ENCODE measurements at places on chromosomes 5 and 9. TPM values are rescaled to one million over a fixed set of nuclear protein-coding genes. Genes with fewer than 3 reads are reported as not detected.
A peak's percentile ranks its signal among the peaks of the same experiment; 100 is the strongest.

The RCL1 gene
- total RNA-seq, result 14.4 TPM

The SLC46A2 gene
- total RNA-seq, result not detected

The ZCCHC10 gene
- 26.1 TPM for total RNA-seq

The MYMK gene
- not detected for total RNA-seq

DNA sequence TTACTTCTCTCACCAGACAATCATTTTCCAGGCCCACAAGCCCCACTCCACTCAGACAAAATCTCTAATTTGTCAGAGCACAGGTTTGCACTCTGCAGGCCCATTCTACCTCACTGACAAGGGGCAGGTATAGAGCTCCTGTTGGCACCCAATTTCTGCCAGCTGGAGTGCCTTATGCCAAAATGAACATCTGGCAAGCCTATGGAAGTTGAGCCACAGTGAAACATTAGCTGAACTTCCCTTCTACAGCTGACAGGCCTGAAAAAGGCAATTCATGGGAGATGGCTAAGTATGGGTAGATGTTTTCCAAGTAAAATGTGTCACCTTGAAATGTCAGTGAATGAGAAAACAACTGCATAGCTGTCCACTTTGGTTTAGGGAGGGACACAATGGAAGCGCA, 87.0 kb downstream of the SPOCK1 start:
- H3K4me1 ChIP-seq, result peaks cover 6% of the 10 kb centered on the region
- H3K36me3 ChIP-seq, result no peaks in the 10 kb centered on the region
- no peak overlapping the region for H3K27ac ChIP-seq
- no peak overlapping the region for H3K4me3 ChIP-seq
- DNase-seq, result no peak

DNA sequence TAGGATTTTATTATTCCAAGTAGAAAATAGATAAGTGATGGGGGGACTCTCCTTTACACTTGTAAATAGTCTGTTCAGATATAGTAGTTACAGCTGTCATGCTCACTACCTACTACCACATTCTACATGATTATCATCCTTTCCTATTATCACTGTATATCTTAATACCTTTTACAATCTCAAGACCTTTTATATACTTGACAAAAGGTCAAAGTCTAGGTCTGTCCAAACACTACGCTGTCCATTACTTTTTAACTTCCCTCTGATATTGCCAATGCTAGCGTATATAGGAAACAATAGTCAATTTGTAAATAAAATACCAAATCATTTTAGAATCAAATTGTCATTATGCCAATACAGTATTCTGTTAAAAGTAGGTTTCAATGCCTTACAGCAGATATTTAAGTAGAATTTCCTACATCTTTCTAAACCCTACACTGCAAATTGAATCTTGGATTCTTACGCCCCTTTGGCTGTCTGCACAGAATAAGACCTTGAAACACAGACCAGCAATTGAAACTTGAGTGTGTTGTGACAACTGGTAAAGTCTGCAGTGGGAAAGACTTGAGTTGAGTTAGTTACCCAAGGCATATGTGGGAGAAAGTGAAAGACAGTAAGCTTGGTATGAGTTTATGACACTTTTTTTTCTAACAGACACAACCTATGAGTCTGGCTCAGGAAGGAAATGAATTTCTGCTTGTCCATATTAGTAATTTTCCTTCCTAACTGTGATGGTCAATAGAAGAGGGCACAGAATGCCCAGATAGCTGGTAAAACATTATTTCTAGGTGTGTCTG, 827.6 kb upstream of the ACO1 start:
- H3K4me1 ChIP-seq, result no peaks in the 10 kb centered on the region
- DNase-seq, result no peak
- no peak overlapping the region for H3K27ac ChIP-seq
- H3K36me3 ChIP-seq, result no peaks in the 10 kb centered on the region
- no peak overlapping the region for H3K4me3 ChIP-seq
- peaks cover 5% of the 10 kb centered on the region for H3K27me3 ChIP-seq

DNA sequence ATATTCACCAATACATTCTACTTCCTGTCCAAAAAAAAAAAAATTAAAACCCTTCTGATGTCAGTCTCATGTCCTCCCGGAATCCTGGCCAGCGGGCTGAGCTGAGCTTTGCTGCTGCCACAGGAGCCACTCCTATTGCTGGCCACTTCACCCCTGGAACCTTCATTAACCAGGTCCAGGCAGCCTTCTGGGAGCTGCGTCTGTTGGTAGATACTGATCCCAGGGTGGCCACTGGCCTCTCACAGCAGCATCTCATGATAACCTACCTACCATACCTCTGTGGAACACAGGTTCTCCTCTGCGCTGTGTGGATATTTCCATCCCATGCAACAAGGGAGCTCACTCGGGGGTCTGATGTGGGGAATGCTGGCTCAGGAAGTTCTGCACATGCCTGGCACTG, 21.0 kb upstream of the NPM1 start:
- H3K27me3 ChIP-seq, result no peaks in the 10 kb centered on the region
- no peaks in the 10 kb centered on the region for H3K4me1 ChIP-seq
- no peak for DNase-seq
- H3K4me3 ChIP-seq, result no peak overlapping the region

DNA sequence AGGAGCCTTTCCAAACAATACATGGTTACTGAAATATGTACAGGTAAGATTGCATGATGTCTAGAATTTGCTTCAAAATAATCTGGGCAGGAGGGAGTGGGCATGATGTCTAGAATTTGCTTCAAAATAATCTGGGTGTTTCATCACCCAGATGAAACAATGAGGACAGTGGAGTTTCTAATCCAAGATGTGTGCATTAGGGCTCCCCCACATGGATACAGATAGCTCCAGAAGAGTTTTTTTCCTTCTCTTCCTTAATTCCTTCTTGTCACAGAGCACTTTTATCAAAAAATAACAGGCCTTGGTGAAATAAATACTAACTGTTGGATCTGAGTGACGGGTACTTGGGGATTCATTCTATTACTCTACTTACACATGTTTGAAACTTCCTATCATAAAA, 14.9 kb downstream of the ATOX1 start:
- no peak overlapping the region for H3K4me3 ChIP-seq
- no peak for DNase-seq
- peaks cover 7% of the 10 kb centered on the region for H3K4me1 ChIP-seq
- H3K36me3 ChIP-seq, result no peaks in the 10 kb centered on the region
- no peak overlapping the region for H3K27ac ChIP-seq
- no peaks in the 10 kb centered on the region for H3K27me3 ChIP-seq

- no peak for DNase-seq
- H3K36me3 ChIP-seq, result no peaks in the 10 kb centered on the region
- H3K4me3 ChIP-seq, result no peak overlapping the region
- H3K27ac ChIP-seq, result no peak overlapping the region
- no peaks in the 10 kb centered on the region for H3K4me1 ChIP-seq
Measured at GRCh38 chr5:153831973-153832372, 206.7 kb downstream of the FAM114A2 start.

DNA sequence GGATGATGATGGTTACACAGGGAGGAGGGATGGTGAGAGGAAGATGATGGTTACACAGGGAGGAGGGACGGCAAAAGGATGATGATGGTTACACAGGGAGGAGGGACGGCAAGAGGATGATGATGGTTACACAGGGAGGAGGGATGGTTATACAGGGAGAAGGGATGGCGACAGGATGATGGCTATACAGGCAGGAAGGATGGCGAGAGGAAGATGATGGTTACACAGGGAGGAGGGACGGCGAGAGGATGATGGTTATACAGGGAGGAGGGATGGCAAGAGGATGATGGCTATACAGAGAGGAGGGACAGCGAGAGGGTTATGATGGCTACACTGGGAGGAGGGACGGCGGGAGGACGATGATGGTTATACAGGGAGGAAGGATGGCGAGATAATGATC, 64.1 kb upstream of the FCN1 start:
- peaks cover 11% of the 10 kb centered on the region for H3K4me1 ChIP-seq
- no peak for DNase-seq
- H3K4me3 ChIP-seq, result no peak overlapping the region
- H3K36me3 ChIP-seq, result peaks cover 8% of the 10 kb centered on the region
- H3K27me3 ChIP-seq, result peaks cover 10% of the 10 kb centered on the region

- H3K4me1 ChIP-seq, result peaks cover 6% of the 10 kb centered on the region
- DNase-seq, result no peak
- no peak overlapping the region for H3K4me3 ChIP-seq
- no peak overlapping the region for H3K27ac ChIP-seq
- no peaks in the 10 kb centered on the region for H3K36me3 ChIP-seq
Measured at GRCh38 chr9:109017061-109017460, 3.8 kb upstream of the CTNNAL1 start.

DNA sequence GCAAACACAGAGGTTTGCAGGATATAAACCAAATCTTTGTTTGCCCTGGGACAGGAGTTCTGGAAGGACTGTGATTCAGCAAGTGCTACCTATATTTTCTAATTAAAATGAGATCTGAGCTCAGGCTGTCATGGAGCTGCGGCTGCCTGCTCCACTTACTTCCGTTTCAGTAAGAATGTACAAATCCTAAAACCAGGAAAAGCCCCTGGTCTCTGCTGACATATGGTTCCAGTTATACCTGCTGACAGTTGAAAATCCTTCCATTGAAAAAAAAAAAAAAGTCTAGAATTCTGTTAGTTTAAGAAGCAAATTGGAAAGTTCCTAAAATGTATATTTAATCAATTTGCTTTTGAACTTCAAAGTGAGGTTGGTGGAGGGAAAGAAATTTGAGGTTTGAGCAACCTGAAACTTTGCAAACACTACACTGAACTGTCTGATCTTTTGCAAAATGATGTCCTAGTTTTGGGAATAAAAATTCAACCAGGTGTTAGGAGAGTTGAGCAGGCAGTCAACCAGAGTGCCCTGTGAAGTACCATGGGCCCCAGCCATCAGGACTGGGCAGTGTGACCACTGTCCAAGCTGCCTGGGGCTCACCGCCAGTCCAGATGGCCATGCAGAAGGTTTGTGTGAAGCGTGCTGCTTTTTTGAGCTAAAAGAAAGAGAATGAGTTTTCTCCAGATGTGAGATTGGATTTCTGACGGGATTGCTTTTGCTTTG, 50.6 kb downstream of the SHB start:
- no peak for DNase-seq
- no peaks in the 10 kb centered on the region for H3K36me3 ChIP-seq
- H3K4me3 ChIP-seq, result peak overlapping the region; percentile 34
- peaks cover 12% of the 10 kb centered on the region for H3K27me3 ChIP-seq
- H3K4me1 ChIP-seq, result peaks cover 61% of the 10 kb centered on the region
- peak overlapping the region; percentile 59 for H3K27ac ChIP-seq

DNA sequence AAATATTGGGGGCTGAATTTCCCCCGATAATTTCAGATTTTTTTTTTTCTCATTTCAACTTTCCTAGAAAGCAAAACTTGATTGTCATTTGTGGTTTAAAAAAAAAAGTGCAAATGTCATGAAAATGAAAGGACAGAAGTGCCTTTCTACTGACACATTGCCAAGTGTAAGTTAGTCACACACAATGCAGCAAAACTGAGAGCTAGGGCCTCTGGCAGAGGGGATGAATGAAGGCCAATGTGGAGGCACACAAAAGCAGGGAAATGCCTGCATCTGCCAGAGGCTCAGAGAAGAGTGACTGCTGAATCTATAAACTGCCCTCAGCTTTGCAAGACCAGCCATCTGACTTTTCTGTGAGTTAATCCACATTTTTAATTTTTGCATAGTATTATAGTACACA, 6.8 kb upstream of the IFNA5 start:
- H3K36me3 ChIP-seq, result no peaks in the 10 kb centered on the region
- H3K4me1 ChIP-seq, result no peaks in the 10 kb centered on the region
- H3K27ac ChIP-seq, result no peak overlapping the region
- no peak for DNase-seq
- H3K27me3 ChIP-seq, result no peaks in the 10 kb centered on the region

DNA sequence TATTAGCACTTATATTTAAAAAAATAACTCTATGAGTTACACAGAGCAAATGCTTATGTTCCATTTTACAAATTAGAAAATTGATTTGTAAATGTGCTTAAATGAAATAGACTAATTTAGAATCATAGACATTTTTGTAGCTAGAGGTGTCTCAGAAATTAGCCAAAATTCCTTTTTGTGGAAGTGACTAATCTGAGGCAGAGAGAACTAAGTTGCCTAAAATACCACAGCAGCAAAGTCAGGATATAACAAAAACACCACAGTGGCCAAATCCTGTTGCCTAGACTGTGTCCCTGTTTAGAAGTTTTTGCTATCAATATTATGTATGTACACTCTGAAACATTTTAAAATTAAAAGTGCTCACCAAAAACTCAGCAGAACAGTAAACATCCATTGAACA, 18.7 kb downstream of the ADAMTSL1 start:
- no peaks in the 10 kb centered on the region for H3K27me3 ChIP-seq
- H3K4me3 ChIP-seq, result no peak overlapping the region
- no peak for DNase-seq
- no peak overlapping the region for H3K27ac ChIP-seq

DNA sequence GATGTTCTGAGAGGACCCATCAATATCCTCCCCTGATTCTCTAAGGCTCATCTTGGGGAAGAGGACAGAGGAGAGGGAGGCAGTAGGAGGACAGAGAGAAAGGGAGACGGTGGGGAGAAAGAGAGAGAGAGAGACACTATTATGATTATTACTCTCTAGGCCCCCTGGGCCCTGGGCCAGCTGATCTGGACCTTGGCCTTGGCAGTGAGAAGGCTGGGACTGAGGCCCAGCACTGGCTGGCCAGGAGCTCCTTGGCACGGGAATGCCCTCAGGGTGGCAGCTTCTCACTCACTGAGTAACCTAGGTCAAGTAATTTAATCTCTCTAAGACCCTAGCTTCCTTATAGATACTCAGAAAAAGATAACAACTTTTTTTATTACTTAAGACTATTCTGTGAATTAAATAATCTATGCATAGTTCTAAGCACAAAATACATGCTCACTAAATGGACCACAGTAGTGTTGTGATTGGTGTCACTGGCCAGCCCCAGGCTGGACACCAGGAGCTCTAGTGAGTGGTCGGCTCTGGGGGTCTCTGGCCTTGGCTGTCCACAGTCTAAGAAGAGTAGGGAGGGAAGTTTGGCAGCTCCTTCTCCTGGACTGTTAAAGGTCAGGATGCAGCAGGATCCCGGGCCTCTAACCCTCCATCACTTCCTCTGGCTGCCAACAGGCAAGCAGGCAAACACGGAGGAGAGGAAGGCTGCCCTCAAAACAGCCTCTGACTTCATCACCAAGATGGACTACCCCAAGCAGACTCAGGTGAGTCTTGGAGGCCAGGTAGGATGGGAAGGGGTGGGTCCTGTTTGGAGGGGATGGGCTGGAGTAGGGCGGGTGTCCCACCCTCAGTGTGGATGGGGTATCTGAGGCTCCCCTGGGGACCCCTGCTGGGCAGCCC, 50.0 kb downstream of the GSN start:
- no peaks in the 10 kb centered on the region for H3K4me1 ChIP-seq
- peaks cover 1% of the 10 kb centered on the region for H3K27me3 ChIP-seq
- H3K27ac ChIP-seq, result no peak overlapping the region
- H3K4me3 ChIP-seq, result no peak overlapping the region
- no peak for DNase-seq

DNA sequence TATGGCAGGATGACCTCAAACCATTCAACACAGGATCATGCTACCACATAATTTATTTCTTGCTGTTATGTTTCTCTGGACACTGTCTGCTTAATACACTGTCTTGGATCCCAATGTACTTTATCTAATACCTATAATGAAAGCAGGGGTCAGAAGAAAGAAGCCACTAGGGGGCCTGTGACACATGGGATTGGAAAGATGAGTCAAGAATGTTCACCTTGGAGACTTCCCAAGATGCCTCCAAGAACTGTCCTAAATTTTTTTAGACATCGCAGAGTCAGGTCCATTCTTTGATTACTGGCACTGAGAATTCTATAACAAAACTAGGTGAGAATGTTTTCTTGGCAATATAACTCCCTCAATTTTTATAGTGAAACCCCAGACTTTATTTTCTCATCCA, 305.8 kb upstream of the SMARCA2 start:
- no peaks in the 10 kb centered on the region for H3K36me3 ChIP-seq
- no peak overlapping the region for H3K27ac ChIP-seq
- no peak overlapping the region for H3K4me3 ChIP-seq

- H3K36me3 ChIP-seq, result no peaks in the 10 kb centered on the region
- H3K4me1 ChIP-seq, result peaks cover 6% of the 10 kb centered on the region
Measured at GRCh38 chr9:93147632-93148031, 13.6 kb upstream of the NINJ1 start.

Measured in glutamatergic neuron (in vitro differentiated cells).